RKO (cell line): ENCODE measurements at places on chromosomes 4 and X.

- no peak for DNase-seq
These were observed 103.5 kb downstream of the IRF2 start for GRCh38 chr4:184370711-184371389.

DNA sequence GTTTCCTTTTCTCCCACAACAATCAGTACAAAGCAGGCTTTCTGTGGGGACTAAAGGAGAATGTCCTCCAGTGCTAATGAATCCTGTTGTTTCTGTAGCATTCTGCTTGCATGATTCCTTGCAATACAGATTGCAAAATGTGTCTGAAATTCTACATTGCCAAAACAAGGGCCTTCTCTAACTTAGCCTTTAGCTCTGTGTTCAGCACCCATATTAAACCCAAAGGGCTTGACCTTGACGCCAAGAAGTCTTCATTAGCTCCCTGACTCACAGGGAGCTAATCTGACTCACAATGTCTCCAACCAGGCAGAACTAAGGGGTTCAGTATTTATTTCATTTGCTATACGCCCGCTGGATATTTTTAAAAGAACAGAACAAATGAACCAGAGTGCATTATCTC, 241.4 kb upstream of the CLNK start:
- no peak for DNase-seq

GRCh38 chr4:25095837-25096236, 64.4 kb downstream of the SEPSECS start:
- no peak for DNase-seq

GRCh38 chrX:154800478-154801210, 4.6 kb downstream of the MPP1 start:
- no peak for DNase-seq

GRCh38 chr4:74665346-74665745, 129.0 kb downstream of the BTC start:
- no peak for DNase-seq

DNA sequence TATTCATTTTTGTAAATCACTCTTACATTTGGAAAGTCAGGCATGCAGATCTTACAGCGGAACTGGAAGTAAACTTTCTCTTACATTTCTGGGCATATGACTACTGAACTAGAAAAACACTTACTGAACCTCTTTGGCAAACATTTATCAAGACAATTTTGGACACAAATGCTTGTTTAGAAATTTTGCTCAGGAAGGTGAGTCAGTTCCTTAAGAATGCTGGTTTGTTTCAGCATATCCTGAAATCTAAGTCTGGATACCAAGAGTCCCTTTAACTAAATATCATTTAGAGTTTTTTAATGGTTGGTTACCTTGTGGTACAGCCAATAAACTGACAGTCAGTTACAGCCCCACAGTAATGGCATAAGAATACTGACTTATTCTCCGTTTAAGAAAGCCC, 15.0 kb downstream of the SHISA3 start:
- DNase-seq: no peak

DNA sequence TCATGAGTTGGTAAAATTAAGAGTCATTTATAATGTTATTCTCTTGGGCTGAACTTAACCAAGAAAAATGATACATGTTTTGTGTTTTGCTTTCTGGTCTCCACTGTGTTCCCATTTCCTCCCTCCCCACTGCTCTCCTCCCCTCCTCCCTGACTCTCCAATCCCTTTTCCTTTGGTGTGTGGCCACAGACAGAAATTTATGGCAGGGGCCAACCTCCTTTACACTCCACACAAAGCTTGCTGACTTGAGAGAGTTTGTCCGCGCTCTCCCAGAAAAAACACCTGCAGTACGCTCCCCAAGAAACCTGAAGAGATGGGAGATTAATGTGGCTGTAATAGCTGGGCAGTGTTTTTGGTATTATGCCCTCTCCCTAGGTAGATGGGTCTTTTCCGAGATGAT, 88.9 kb downstream of the ALPK1 start:
- DNase-seq: no peak

- no peak for DNase-seq
These were observed 726.5 kb downstream of the FAM133A start for GRCh38 chrX:94400488-94400887.

GRCh38 chr4:52945326-52945898, 83.3 kb downstream of the RASL11B start:
- DNase-seq: no peak

GRCh38 chr4:109111031-109111430, 191.4 kb downstream of the COL25A1 start:
- no peak for DNase-seq

DNA sequence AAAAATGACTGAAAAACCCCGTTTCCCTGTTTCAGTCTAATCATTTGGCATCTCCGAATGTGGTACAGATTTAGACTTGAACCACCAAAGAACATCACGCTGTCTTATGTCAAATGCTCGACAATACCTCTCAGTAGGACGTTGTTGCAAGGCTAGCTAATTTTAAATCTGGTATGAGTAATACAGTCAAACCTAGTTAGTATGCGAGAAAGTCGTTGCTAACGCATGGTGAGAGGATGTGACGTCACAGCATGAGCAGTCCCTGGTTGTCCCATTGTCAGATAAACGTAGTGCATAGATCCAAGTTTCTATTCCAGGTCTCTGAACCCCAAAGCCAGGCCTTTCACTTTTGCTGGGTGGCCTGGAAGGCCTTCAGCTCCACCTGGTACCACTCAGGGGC, 44.7 kb downstream of the SETD7 start:
- peak; percentile 60 for DNase-seq

DNA sequence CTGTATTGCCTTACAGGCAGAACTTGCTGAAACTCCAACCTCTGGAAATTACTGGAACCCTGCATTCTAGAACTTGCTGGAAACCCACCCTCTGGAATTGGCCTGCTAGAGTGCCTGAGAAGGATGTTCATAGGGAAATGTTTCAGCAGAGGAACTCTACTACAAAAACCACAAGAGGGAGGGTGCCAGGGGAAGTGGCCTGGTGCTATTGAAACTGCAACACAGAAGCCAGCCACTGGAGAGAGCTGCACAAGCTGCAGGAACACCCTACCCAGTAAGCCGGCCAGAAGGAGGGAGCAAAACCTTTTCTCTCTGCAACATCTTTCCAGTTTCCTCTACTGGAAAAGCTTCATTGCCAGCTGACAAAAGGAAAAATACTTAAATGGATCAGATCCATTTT, 2.5 kb upstream of the BRWD3 start:
- DNase-seq: peak; percentile 48

DNA sequence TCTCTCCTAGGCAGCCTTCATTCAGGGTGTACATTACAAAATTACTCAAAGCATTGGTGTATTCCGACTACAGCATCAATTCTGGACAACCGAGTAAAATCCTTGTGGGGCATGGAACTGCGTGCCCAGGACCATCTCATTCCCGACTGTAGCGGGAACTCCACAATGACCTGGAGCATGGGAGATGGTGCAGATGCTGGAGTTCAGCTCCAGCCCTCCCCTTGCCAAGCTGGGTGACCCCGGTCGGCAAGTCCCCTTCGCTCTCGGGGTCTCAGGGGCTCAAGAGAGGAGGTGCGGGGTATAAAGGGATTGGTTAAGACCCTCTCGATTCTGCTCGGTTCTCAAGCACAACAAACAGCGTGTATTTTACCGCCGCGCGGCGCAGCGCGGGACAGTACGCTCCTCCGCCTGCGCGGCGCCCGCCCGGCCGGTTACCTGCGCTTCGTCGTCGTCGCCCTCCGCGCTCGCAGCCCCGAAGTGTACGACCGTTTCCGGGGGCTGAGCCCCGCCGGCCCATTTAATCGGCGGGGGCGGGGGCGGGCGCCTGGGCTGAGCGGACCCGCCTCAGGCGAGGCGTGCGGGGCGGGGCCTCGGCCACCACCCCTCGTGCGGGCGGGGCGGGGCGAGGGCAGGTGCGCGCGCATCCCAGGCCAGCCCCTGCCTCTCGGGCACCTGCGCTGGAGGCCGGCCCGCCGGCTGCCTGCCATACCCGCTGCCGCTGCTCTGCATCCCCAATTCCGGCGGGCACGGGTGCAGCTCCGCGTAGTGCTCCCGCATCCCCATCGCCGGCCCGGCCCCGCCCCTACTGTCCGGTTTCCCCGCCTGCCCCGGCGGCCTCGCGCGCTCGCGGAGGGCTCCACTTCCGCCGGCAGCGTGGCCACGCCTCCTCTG, at the start of gene G6PD:
Gene G6PD, minus strand, starts transcription at position 493 of the 891 bp plus-strand sequence. CDS start 691 bp downstream, outside the sequence.
- peak; percentile 54 for DNase-seq

GRCh38 chr4:163367651-163368050, 24.0 kb downstream of the NPY5R start:
- peak; percentile 12 for DNase-seq

GRCh38 chr4:151359576-151359975, 34.2 kb upstream of the SH3D19 start:
- DNase-seq: no peak

DNA sequence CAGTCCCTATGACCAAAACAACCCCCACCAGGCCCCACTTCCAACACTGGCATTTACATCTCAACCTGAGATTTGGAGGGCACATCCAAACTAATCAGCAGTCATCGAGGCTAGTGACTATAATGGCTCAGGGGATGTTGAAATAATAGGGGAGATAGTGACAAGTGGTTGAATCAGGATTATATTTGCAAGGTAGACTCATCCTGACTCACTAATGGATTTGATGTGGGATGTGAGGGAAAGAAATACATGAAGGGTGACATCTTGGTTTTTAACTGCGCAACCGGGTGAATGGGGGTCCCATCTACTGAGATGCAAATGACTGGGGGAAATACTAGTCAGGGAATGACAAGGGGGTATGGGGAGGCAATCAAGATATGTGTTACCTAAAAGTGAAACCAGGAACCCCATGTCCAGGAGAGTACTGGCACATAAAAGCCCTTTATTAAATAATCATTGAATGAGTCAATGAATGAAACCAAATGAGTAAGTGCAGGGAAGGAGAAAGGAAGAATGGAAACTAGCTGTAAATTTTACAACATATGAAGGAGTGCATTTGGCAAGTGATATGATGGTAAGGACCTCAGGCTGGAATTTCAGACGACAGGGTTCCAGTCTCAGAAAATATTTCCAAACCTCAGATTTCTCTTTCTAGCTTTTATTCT, 78.3 kb downstream of the PARM1 start:
- no peak for DNase-seq

DNA sequence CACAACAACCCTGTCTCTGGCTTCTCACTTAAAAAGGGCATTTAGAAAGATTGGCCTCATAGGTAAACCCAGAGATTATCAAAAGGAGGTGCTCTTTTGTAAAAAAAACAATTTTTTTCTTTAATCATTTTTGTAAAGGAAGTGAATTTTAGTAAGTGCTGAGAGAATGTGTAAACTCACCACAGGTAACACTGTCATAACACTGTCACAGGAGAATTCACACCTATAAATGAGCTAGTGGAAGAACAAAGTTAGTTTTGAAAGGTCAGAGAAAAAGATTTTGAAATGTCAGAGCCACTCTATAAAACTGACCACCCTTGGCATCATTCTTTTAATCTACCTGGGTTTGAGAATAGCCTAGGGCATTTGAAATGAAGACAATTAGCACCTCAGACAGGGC, 3.3 kb upstream of the SH2D1A start:
- no peak for DNase-seq

GRCh38 chr4:139245590-139245989, 34.4 kb downstream of the MGARP start:
- DNase-seq: no peak

GRCh38 chr4:179709961-179710624, 2267.9 kb upstream of the AGA start:
- DNase-seq: no peak

DNA sequence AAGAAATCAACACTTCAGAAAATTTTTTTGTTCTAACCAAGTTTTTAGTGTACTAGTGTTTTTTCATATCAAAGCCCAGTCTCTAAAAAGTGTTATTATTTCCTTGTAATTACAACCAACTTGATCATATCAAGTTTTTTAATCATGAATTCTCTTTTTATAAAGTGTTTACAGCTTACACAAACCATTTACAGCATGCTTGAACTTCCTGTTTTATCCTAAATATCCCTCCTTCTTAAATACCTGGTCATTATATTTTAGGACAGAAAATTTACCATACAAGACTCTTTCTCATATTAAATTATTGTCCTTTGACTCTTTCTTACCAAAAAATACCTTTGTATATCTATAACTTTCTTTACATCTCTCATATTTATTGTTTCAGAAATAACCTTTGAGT, 89.4 kb upstream of the NPY2R start:
- DNase-seq: no peak

GRCh38 chr4:147768113-147768512, 36.2 kb downstream of the ARHGAP10 start:
- DNase-seq: no peak

- DNase-seq: no peak
These were observed 37.5 kb downstream of the ANXA3 start for GRCh38 chr4:78588894-78589545.

- no peak for DNase-seq
These were observed 167.6 kb upstream of the DKK2 start for GRCh38 chr4:107203733-107204132.

GRCh38 chr4:139525414-139525813, 30.6 kb downstream of the SETD7 start:
- DNase-seq: no peak

- DNase-seq: peak; percentile 13
These were observed 17.8 kb upstream of the PAGE2B start for GRCh38 chrX:55056820-55057674.

DNA sequence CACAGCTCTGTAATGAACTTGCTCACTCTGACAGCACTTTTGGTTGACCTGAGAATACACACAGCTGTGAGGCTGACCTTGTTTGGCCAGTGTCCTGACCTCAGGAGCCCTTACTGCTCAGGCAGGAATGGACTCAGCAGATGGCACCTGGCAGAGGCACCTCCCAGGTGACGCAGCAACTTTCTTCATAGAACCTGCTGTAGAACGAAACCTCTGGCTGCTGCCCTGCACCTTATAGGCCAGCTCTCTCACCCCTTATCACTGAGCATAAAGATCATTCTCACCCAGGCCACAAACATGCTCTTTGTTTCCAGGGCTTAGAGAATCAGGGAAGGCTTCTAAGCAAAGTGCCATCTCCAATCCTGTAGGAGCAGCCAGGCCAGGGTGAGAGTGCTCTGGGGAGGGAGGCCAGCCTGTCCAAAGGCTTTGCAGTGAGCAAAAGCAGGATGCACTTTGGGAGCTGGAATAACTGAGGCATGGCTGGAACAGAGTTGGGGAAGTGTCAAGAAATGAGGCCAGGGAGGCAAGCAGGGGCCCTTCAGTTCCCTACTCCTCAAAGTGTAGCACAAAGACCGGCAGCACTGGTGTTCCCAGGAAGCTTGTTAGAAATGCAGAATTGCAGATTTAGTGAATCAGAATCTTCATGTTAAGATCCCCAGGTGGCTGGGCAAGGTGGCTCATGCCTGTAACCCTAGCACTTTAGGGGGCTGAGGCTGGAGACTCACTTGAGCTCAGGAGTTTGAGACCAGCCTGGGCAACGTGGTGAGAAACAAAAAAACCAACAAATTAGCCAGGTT, 13.3 kb upstream of the CENPU start:
- no peak for DNase-seq

- no peak for DNase-seq
These were observed 110.4 kb upstream of the MAP9 start for GRCh38 chr4:155487210-155487609.

DNA sequence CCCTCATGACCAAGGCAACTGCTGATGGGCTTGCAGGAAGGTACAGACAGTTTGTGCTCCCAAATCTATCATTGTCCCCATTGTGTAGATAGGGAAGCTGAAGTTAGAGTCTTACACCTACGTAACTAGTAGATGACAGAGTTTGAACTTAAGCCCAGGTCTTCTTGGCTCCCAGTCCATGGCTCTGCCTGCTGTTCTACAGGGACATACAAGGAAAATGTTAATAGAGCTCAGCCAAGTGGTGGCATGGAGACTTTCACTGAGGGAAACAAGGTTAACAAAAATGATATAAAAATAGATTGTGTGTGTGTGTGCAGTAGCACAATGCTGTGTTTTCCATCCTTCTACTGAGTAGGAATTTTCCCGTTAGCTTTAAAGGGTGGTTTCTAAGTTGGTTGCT, 936.5 kb downstream of the RPA4 start:
- no peak for DNase-seq
